Ovary (tissue), 10 donors: ENCODE measurements at places on chromosomes 13 and 19. TPM values are rescaled to one million over a fixed set of nuclear protein-coding genes. Genes with fewer than 3 reads are reported as not detected.
A peak's percentile ranks its signal among the peaks of the same experiment; 100 is the strongest.

DNA sequence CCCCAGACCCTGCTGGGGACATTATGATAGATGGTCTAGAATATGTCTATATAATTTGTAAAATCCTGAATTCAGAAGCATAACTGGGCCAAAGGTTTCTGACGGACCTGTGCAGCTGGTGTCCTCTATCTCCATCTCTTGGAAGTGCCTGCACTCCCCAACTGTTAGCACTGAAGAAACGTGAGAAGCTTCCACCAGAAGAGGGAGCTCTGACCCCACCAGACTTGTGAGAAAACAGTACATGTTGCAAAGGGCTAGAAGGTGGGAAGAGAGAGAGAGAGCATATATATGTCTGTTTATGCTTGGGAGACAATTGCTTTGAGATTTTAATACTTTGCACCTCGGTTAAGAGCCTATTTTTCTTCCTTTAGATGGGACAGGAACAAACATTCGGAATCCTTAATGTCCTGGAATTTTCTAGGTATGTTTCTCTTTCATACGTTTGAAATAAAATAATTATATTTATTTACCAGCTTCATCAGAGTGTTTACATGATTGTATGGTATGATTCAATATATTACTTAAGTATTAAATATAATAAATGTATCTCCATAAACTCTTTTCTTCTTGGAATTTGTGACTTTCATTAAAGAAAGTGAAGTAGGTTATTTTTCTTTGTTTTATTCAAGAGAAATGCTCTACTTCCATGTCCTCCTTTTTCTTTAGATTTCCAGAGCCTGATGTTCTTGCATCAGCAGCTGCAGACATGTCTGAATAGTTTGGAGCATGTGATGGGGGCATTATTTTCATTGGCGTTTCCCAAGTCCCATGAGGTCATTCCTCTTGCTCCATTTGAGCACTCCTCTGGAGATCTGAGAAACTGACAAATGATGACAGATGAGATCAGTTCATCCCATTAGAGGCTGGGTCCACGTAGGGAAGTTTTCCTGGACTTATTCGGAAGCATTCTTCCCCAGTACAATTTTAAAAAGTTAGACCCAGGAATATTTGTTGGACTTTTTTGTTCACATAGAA lies 202.9 kb downstream of the ATP8A2 start:
- peak; percentile 31 for DNase-seq

- no peak for DNase-seq
Observed at GRCh38 chr19:28184997-28185396, 1028.0 kb downstream of the UQCRFS1 start.

DNA sequence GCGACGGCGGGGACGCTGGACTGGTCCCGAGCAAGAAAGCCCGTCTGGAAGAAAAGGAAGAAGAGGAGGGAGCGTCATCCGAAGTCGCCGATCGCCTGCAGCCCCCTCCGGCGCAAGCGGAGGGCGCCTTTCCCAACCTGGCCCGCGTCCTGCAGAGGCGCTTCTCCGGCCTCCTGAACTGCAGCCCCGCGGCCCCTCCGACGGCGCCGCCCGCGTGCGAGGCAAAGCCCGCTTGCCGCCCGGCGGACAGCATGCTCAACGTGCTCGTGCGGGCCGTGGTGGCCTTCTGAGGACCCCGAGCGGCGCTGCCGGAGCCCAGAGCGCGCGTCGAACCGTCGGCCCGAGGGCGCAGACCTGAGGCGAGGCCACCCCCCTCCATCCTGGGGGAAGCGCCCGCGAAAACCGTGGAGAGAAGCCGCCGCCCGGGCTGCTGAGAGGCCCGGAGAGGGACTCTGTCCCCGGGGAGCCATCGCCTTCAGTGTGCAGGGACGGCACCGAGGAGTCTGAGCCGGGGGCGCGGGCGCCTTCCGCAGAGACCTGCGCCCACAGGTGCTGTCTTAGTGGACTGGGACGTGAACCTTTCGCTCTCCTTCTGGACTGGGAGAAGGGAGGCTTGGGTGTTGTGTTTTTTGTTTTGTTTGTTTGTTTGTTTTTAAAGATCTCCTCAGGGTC lies 3.5 kb downstream of the IER2 start:
- DNase-seq = peak; percentile 66

The ZNF583 gene
- 4.0 TPM for polyA plus RNA-seq
